T1000 (cell line): ENCODE measurements at places on chromosomes 1 and 21.

- no peak for DNase-seq
Measured at GRCh38 chr1:90614872-90615271, 102.2 kb downstream of the BARHL2 start.

GRCh38 chr1:33296082-33296458, 24.8 kb downstream of the A3GALT2 start:
- DNase-seq, result no peak

GRCh38 chr1:200561856-200562214, 58.7 kb downstream of the KIF14 start:
- DNase-seq, result no peak

GRCh38 chr1:89705901-89706699, 73.2 kb downstream of the LRRC8C start:
- no peak for DNase-seq

DNA sequence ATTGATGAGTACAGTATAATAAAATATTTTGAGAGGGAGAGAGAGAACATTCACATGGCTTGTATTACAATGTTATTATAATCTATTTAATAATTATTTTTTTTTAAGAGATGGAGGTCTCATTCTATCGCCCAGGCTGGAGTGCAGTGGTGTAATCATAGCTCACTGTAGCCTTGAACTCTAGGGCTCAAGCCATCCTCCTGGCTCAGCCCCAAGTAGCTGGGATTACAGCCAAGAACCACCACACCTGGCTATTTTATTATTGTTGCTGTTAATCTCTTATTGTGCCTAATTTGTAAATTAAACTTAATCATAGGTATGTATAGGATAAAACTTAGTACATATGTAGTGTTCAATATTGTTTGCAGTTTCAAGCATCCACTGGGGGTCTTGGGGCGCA, 57.8 kb downstream of the HS2ST1 start:
- DNase-seq, result no peak

- DNase-seq, result no peak
Measured at GRCh38 chr1:240820816-240821215, 208.9 kb upstream of the GREM2 start.

DNA sequence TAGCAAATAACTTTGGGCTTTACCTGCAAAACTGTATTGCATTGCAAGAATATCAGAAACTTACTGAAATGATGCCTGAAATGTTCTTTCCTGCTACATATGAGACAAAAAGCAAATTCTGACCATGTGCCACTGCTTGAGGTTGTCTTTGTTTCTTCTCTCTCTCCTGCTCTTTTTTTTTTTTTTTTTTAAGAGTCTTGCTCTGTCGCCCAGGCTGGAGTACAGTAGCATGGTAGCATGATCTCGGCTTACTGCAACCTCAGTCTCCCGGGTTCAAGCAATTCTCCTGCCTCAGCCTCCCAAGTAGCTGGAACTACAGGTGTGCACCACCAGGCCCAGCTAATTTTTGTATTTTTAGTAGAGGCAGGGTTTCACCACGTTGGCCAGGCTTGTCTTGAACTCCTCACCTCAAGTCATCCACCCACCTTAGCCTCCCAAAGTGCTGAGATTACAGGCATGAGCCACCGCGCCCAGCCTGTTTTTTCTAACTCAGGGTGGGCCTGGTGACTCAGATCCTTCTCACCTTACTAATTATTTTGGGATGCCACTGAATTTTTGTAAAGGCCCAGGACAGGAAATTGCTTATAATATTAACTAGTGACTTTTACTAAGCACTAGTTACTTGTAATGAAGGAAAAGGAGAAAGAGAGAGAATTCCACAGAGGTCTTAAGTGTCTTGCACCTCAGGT, 35.9 kb downstream of the DNASE2B start:
- DNase-seq, result no peak

DNA sequence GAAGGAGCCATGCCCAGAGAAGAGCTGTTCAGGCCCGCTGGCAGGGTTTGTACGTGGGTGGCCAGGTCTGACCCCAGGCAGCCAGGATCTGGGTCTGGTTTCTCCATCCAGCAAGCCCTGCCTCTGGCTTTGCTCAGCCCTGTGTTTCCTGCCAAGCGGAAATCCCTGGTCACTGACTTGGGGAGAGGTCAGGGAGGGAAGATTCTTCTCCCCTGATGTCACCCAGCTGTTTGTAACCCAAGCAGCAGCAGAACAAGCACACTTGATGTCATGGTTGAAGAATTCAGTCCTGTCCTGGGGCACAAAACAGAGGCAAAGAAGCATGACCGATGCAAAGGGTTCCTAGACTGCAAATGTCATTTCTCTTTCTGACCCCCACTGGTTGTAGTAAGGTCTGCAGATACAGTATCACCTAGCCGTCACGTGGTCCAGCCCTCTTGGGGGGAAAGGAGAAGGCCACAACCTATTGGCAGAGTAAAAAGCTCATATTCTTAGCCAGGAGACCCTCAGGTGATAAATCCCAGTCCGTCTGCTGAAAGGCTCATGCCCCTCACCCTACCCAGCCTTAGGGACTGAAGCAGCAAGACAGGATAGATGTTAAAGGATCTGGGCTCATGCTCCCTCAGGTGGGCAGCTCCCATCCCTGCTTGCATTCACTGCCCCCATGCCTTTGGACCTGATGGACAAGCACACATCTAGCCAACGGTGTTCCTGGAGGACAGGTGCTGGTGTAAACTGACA, 120.9 kb downstream of the SYT2 start:
- DNase-seq, result peak; percentile 93

GRCh38 chr1:198500096-198500495, 40.4 kb downstream of the ATP6V1G3 start:
- DNase-seq, result no peak
